ENCODE measurements at places on chromosomes 3 and 15.

GRCh38 chr3:133924041-133924440 is 28.4 kb upstream of the RAB6B start:
- DNase-seq, result no peak

GRCh38 chr3:30934208-30934550 is 39.7 kb upstream of the GADL1 start:
- no peak for DNase-seq

DNA sequence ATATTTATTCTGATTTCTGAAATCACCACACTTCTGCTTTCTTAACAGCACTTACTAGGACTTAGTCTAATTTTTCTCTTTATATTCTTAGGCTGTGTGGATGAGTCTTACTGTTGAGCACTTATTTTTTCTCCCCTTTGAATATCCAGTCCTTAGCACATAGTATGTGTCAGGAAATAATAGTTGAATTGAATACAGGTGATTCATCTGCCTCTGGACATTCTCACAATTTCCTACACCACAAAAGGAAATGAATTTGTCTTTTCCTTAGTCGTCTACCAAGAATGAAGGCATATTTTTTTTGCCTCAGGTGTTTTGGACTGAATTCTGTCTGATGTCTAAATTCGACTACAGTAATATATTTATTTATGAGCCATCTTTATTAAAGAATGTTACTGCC is 204.2 kb downstream of the GHSR start:
- DNase-seq, result no peak

- no peak for DNase-seq
These were observed 826 bp downstream of the SHC4 start for GRCh38 chr15:48962662-48963523.

- DNase-seq, result no peak
These were observed 8.2 kb downstream of the ZPLD1 start for GRCh38 chr3:102443021-102443420.

DNA sequence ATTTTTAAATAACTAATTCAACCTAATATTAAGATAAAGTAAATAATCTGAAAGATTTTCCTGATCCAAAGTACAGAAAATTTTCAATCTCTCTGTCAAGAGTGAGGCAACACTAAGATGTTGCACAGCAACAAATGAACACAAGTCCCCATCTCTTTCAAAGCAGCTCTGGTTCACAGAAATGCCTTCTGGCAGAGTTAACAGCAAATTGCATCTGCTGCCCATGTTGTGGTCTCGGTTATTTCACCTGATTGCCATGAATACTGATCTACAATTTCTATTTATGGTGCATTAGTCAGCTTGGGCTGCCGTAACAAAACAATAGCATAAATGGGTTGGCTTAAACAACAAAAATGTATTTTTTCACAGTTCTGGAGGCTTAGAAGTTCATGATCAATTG is 167.3 kb downstream of the BCHE start:
- DNase-seq, result no peak

DNA sequence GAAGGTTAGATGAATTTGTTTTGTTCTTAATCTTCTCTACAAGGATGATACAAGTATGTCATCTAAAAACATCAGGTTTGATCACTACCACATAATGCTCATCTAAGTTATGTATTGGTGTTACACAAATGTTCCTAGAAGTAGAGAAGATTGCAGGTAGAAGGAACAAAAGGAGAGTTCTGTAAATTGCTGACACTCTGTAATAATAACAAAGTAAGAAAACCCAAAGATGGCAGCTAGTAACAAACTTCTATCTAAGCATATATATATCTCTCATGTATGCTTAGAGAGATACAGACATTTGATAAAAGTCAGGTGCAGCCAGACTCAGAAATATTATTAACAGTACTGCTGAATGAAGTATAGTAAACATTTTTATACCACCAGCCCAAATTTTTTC is 20.2 kb upstream of the CFAP44 start:
- no peak for DNase-seq

DNA sequence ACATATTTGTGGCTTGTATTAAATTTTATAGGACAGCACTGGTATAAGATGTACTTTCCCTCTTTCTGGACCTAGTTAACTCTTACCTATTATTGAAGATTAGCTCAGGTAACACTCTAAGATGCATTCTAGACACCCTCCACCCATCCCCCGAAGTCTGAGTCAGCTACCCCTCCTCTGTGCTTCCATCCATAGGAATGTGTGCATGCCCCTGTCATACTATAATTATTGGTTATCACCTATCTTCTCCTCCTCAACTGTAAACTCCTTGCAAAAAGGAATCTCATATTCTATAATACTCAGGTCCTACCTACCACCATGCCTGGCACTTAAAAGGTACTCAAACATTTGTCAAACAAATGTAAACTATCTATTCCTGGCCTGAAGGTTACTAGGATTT is 3.0 kb downstream of the PEAK1 start:
- no peak for DNase-seq

GRCh38 chr15:40412095-40412759 is 6.6 kb downstream of the IVD start:
- DNase-seq, result no peak

DNA sequence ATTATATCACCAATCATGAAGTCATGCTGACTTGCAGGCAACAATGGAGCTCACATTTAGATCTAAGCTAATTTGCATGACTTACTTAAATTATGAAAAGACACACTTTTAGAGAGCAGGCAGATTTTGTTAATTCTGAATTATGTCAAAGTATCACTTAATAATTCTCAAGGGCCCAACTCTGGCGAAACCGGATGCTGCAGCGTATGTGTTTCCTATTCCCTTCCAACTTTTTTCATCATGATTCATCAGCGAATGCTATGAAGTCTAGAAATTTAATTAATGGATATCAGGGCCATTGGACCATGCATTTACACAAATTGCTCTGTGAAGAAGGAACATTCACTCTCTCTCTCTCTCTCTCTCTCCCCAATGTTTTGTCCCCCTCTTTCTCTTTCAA is 63.5 kb upstream of the GOLGA8A start:
- no peak for DNase-seq

GRCh38 chr3:49183873-49184272 is 12.5 kb downstream of the KLHDC8B start:
- no peak for DNase-seq

DNA sequence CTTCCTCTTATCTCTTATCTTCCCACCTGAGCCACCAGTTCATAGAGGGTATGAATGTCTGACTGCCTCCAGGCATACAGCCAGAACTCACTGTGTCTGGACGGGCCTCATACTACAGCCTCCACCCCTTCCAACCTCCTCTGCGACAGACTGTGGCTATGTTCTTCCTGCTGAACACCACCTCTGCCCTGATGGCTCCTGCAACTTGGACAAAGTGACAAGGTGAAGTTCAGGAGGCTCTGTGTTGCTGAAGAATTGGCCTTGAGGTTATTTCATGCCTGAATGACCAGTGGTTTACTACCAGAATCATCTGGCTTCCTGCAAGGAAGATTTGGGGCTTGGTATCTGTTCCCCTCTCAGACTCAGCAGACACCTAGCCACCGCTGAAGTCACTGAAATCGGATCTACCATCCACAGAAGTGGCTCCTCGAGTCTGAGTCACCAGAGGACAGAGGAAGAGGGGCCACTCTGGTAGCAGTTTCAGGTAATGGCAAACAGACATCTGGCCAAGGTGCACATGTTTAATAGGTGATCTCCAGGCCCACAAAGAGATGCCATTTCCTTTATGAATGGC is 14.2 kb upstream of the ULK3 start:
- DNase-seq, result no peak

- DNase-seq, result no peak
These were observed 396.4 kb downstream of the NLGN1 start for GRCh38 chr3:173793963-173794362.

GRCh38 chr3:161371441-161372320 is at the start of gene SPTSSB:
SPTSSB (minus strand) TSS chr3:161371517; CDS start chr3:161346323, 25,194 bp downstream.
- peak; percentile 47 for DNase-seq

DNA sequence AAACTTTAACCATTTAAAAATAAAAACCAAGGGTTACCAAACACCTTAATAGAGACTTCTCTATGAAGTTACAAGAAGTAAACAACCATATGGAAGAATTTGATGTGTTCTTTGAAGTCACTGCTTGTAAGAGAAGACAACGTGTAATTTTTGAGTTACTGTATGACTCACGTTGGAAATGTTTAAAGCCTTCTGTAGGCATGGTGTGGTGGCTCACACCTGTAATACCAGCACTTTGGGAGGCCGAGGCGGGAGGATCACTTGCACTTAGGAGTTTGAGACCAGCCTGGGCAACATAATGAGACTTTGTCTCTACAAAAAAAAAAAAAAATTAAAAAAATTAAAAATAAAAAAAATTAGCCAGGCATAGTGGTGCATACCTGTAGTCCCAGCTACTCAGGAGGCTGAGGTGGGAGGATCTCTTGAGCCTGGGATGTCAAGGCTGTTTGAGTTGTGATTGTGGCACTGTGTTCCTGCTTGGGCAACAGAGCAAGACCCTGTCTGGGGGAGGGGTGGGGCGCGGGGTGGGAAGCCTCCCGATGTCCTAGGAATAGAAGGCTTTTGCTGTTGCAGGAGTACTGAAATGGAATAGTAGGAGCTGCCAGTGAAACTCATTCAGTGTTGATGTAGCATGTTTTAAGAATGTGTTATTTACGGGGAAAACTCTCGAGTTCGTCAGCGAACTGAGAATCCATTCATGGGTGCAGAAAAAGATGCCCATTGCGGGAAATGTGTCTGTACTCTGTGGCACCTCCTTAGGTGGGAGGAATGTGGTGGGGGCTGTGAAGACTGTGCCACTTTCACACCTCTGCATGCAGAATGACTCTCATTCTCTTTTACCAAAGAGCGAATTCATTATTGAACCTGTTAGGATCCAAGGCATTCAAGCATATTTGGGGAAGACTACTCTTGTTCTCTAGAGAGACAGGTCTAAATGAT is 134.2 kb downstream of the FNDC3B start:
- no peak for DNase-seq

DNA sequence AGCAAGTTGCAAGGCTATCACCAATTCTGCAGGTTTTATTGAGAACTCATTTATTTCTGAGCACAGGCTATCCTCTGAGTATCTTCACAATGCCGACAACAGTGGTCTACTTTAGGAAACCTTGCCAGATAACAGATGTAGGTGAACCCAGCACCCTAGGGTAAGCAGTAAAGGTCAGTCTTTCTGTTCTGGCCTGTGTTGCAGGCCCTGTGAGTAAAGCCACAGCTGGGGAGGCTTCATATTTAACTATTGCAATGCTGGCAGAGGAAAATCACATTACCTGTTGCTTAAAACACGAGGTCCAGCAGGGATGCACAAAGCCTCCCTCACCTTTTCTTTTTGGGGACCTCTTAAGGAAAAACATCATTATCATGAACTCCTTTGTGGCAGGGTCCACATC is 55.5 kb downstream of the WHAMM start:
- no peak for DNase-seq

DNA sequence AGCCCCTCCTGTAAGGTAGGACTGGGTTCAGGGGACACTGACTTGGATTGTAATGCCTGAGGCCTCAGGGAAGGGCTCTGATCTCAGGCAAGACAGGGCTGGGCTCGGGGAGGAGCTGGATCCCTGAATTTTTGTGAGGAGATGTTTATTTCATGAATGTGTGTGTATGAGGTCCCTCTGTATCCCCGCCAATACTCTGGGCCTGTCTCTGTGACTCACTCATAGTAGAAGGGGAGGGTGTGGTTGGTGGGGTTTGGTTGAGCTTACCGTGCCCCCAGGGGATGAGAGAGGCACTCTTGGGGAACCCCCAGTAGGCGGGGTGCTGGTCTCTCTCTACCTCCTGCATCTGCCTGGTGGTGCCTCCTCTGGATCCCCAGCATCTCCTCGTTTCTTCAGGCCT is 28.1 kb downstream of the RPSA start:
- DNase-seq, result no peak

DNA sequence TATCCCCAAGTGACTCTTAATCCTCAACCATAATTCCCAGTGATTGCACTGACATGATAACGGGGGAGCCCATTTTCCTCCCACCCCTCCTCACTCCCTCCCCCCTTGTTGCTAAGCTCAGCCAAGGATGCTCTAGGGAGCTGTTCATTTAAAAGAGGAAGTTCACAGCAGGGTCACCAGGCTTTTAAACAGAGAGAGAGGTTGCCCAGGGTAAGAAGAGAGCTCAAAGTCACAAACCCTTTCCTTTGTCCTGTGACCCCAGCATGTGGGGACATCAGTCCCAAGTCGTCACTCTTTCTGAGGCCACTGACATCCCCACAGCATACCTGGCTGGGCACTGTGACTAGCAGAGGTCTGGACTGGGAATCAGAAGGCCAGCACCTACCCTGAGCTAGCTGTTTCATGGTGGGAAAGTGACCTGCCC is 144.1 kb downstream of the RORA start:
- DNase-seq, result no peak

DNA sequence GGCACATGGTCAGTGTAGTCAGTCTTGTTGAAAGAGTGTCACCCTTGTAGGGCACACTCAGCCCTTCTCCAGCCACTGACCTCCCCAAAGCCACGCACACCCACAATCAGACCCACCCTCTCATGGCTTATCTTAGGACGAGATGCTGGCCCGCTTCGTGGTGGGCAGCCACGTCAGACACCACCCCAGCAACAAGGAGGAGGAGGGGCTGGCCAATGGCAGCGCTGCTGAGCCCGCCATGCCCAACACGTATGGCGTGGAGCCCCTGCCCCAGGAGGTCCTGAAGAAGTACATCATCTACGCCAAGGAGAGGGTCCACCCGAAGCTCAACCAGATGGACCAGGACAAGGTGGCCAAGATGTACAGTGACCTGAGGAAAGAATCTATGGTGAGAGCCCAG is 10.1 kb upstream of the PODXL2 start:
- no peak for DNase-seq

DNA sequence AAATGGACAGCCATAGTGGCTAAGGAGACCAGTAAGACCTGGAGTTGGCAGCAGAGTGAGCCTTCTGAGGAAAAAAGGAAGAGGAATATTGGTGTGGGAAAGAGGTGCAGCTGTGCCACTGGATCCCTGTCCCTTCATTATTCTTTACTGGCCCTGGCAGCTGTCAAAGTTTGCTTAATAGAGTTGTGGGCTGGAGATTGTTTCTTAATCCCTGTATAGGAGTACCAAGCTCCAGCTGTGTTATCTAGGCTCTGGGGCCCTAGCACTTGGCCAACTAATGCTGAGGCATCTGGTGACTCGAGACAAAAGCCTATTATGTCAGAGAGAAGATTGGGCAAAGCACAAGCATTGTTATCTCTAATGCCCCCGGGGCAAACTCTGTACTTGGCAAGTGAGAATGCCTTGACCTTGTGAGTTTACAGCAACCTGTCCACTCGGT is 61.4 kb downstream of the ZNF609 start:
- DNase-seq, result no peak

DNA sequence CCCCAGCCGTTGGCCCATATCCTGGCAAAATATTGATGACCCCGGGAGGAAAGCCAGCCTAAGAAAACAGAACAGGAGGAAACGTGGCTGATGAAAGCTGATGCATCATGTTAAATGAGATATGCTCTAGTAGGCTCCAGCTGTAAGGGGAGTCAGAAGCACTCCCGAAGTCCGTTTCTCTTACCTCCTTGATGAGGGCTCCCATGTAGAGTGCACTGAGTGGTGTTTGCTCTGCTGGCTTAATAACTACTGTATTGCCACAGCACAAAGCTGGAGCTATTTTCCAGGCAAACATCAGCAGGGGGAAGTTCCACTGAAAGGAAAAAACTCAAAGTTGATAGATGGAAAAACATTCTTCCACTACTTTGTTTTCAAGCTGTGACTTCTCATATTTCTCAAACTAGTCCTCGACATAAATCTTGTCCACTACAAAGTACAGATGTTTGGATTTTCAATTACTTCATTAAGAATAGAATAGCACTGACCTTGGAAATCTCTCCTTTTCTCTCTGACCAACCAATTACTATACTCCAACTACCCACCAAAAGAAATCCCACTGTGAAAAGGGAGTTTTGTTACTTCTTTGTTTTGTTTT is 72.7 kb downstream of the ALDH1A2 start:
- DNase-seq, result no peak

- DNase-seq, result no peak
These were observed 17.4 kb downstream of the ATP11B start for GRCh38 chr3:182810574-182811268.

Measured in stimulated activated CD4-positive, alpha-beta T cell treated with anti-CD3 and anti-CD28 coated beads, Interleukin-2, amount 100 ng/mL, for 4 hours (primary cell).